ENCODE measurements at places on chromosomes 4 and X.

- no peak for DNase-seq
Measured at GRCh38 chr4:153731239-153731638, 28.6 kb downstream of the RNF175 start.

DNA sequence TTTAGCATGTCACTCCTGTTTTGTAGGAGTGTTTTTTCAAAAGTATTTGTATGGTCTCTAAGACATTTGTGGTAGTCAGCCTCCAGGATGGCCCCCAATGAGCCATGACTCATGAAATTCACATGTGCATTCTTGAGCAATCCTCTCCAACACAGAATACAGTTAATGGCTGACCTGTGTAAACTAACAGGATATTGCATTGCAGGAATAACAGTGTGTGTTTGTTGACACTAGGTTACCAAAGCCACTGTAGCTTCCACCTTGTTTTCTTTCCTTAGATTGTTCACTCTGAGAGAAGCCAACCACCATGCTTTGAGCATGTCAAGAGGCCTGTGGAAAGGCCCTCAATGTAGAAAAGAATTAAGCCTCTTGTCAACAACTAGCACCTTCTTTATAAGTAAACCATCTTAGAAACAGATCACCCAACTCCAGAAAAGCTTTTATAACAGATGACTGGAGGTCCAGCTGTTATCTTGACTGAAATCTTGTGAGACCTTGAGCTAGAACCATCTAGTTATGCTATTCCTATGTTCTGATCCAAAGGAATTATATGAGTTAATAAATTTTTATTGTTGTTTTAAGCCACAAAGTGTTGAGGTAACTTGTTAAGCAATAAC, 28.5 kb downstream of the TBCK start:
- no peak for DNase-seq

GRCh38 chr4:170425040-170425439, 335.3 kb upstream of the AADAT start:
- DNase-seq, result no peak

GRCh38 chrX:71534773-71535544, 2.1 kb downstream of the OGT start:
- no peak for DNase-seq

DNA sequence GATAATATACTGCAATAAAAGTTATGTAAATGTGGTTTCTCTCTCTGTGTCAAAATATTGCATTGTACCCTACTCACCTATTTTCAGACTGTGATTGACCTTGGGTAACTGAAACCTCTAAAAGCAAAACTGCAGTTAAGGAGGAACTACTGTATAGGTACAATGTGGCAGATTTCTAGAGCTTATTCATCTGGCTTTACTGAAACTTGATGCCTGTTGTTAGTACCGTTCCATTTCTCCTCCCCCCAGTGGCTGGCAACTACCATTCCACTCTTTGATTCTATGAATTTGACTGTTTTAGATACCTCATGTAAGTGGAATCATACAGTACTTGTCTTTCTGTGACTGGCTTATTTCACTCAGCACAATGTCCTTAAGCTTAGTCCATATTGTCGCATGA, 61.9 kb downstream of the HOPX start:
- DNase-seq, result no peak

DNA sequence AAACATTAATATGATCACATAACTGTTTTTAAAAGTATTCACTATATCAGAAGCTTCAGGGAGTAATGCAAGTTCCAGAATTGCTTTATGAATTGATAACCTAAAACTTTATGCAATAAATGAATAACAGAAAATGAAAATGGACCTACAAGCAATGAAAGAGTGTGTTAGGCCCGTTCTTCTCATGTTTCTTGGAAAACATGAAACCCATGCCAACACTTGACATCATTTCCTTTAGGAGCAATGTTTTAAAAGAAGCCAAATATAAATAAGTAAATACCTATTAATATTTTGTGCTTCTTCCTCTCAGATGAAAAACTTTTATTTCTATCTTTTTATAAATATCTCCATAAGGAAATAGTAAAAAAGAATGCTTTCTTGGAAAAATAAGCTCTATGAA, 123.0 kb upstream of the GALNT7 start:
- no peak for DNase-seq

- DNase-seq, result no peak
Measured at GRCh38 chrX:34140816-34141215, 8.7 kb upstream of the FAM47A start.
